Hematopoietic multipotent progenitor cell treated with erythropoietin and hydrocortisone succinate and interleukin-3 and kit ligand, for 8 days (in vitro differentiated cells): ENCODE measurements at places on chromosomes 12 and 14.

DNA sequence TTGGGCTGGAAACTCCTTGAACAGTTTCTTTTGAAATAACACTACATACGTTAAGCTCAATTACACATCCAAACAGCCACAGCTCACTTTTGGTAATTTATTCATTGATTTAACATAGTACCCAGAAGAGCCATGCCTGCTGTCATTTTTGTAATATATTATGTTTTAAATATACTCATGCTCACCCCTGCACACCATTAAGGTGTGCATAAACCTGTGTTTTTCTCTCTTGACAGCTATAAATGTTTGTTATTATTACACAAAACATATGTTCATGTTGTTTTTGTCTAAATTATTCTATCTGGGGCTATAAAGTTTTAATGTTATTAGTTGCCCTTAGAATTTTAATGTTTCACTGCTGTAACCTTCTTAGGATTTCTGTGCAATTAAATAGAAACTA is 296.1 kb downstream of the AKAP6 start:
- DNase-seq, result no peak

- no peak for DNase-seq
Measured at GRCh38 chr12:71107936-71108335, 49.9 kb downstream of the TSPAN8 start.

DNA sequence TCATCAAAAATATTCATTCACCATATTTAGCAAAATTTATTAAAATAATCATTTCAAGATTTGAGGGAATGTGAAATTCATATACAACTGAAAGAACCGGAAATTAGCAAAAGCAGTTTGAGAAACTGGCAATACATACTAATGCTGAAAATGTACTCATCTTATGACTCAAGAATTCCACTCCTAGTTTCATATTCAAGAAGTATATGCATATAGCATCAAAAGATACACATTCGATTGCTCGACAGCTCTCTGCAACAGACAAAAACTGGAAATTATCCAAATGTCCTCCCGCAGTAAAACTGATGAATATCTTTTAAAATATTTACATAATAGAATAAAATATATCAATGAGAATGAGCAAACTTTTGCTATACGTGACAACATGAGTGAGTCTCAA is 189.2 kb upstream of the MGAT4C start:
- no peak for DNase-seq

DNA sequence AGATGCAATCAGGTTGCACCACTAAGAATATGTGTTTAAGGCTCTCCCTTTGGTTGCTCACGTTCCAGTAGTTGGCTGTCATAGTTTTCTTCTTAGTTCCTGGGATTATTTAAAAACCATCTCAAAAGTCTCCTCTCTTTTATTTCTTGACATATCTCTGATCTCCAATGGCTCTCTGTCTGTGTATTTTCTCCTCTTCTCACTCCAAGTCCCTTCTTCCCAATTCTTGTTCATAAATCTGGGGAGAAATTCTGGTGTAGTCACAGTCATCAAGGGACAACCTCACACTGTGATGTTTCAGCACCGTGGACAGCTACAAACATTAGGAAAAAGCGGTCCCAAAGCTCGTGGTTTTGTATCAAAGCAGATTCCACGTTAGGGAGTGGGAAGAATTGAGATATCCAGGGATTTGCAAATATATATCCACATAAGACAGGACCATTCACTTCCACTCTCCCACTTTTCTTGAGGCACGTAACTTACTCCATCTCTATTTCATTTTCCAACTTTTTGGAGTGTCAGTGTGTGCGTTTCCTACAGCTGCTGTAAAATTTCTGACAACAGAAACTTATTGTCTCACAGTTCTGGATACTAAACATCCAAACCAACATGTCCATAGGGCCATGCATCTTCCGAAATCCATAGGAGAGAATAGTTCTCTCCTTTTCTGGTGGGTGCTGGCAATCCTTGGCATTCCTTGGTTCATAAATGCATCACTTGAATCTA is 80.6 kb upstream of the TMEM233 start:
- DNase-seq, result peak; percentile 16

DNA sequence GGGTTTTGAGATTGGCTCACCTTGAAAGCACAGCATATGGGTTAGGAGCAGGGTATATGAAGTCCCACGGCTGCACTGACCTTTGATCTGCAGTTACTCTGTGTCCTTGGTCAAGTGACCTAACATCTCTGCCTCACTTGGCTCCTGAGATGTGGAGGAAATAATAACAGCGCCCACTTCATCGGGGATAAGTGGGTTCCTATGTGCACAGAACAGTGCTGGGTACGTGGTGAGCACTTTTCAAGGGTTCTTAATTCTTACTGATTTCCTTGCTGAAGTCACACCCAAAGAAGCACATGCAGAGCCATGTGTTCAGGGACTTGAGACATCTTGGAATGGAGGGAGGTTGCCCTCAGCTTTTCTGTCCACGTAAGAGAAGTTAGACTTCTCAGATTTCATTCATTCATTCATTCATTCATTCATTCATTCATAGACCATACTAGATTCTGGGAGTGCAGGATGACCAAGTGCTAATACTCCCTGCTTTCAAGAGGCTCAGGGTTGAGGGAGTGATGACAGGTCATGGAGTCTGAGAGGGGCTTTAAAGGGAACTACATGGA is 39.4 kb downstream of the ADGRD1 start:
- DNase-seq, result no peak

- DNase-seq, result no peak
Measured at GRCh38 chr14:41766772-41767171, 160.1 kb downstream of the LRFN5 start.

- no peak for DNase-seq
Measured at GRCh38 chr14:31449136-31449535, 8.2 kb downstream of the DTD2 start.

DNA sequence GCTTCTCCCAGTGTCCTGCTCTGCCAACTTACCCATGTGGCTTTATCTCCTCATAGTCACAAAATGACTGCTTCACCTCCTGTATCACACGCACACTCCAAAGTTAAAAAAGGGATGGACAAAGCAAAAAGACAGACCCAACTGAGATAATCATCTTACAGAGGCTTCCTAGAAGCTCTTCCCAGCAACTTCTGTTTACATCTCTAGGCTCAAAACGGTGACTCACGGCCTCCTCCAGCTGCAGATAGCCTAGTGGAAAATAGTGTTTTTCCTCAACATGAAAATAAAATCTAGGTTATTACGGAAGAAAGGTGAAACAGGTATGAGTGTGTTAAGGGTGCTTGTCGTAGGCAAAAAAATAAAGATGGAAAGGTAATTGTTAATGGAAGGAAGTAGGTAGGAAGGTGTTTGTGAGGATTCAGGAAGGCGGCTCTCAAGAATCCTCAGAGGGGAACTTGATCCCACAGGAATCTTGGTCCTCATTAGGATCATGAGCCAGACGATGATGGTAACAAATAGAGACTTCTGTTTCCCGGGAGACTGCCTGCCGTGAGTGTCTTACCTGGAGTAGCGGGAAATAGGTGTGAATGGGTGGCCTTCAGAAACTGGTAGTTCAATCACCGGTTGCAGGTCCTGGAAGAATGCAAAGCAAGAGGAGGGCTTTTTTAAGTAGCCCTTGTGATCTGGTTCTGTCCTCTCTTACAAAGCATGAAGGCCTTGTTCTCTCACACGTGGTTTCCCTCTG is 487.5 kb upstream of the TMEM132C start:
- no peak for DNase-seq

GRCh38 chr12:101696251-101697196 is 916 bp upstream of the CHPT1 start:
- peak; percentile 95 for DNase-seq

GRCh38 chr12:132444283-132444682 is 45.7 kb upstream of the FBRSL1 start:
- no peak for DNase-seq

DNA sequence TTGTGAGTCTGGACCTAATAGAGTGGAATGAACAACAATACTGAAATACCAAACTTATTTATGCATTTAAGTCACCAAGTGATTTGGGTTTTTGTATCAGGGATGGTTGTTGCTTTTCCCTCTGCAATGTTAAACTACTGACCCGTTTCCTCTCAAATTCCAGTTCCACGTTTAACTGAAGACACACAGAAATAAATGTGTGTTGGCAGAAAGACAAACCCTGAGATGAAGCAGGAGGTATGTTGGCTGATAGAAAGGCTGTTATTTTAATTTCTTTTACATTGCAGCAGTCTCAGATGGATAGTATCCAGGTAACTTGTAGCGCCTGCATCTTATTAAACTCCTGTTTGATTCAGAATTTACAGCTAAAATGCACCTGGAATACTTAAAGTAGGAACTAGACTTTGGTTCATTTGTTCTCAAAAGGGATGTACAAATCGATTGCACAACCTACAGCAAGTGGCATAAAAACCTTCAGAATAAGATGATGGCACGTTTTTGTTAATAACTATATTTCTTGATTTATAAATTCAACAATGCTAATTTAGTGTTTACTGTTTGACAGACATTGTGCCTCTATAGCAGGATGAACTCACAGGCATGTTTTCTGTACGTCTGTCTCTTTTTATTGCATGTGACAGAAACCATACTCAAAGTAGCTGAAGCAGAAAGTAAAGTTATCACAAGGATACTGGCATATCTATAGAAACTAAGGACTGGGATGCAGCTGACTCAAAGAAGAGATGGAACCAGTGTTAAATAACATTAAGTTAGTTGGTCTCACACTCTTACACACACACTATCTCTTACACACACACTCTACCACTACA is 405.7 kb downstream of the ZFP36L1 start:
- DNase-seq, result no peak

DNA sequence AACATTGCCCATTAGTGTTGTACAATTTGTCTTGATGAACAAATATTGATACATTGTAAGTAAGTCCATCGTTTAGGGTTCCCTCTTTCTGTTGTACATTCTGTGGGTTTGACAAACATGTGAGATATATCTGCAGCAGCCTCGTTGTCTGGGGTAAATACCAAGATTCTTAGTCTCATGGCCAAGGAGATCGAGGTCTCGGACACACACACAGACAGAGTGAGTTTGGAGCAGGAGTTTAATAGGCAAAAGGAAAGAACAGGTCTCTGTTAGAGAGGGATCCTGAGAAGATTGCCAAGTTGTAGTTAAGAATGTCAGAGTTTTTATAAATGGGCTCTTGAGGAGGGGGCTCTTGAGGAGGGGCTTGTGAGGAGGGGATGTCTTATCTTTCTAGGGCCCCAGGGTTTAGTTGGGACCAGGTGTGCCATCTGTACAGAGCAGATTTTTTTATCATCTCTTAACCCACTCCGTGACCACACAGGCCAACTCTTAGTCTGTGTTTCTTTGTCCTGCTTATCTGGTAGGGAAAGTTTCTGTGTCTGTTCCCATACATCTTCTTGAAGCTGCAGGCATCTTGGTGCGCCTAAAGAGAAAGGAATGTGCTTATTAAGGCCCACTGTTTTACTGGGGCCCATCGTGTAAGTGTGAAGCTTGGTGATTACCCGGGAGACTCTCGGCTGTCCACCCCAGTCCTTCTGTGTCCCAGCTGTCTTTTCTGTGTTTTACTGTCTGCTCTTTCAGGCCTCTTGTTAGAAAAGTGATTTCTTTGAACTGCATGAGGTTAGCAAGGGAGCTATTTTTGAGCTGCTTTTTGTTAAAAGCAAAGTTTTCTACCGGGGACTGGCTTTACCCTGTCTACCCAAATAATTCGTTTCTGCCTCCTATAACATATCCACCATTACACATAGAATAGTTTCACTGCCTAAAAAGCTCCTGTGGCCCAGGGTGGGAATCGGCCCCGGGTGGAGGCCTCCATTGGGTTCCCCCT is 22.4 kb upstream of the CLEC2D start:
- DNase-seq, result peak; percentile 70

DNA sequence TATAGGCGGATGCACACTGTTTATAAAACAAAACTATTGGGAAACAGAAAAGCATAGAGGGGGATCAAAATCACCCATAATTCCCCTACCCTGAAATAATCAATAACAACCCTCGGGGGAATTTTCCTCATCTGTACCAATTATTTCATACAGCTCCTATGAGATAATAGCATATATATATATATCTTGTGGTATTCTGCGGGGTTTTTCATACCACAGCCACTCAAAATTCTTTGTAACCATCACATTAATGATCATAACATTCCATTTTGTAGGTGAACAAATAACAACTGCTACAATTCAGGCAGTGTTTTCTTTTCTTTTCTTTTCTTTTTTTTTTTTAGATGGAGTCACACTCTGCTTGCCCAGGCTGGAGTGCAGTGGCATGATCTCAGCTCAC is 35.3 kb downstream of the P2RX7 start:
- no peak for DNase-seq

GRCh38 chr14:21711360-21711961 is 37.8 kb upstream of the OR4E1 start:
- DNase-seq, result peak; percentile 55

DNA sequence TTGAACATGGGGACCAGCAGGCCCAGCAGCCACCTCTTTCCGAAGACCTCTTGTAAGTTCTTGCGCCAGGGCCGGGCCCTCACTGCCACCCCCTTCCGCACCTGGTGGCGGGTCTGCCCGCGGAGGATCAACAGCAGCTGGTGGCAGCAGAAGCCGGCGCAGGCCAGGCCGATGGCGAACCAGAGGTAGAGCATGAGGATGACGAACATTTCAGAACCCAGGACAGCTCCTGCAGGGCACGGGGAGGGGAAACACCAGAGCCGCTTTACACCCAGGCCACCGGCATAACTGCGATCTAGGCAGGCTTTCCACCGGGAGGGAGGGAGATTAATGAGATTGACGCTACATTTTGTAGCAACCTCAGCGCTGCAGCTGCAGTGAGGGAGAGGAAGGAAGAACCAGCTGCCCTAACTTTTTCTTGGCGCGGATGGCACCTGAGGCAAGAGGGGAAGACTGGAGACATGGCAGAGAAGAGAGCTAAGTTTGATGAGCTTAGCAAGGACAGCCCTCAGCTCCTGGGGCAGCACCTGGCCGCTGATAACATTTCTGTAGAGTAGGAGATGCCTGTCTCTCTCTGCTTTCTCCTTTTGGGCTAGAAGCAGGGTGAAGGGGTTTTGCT is 7.8 kb downstream of the ZDHHC22 start:
- peak; percentile 70 for DNase-seq

DNA sequence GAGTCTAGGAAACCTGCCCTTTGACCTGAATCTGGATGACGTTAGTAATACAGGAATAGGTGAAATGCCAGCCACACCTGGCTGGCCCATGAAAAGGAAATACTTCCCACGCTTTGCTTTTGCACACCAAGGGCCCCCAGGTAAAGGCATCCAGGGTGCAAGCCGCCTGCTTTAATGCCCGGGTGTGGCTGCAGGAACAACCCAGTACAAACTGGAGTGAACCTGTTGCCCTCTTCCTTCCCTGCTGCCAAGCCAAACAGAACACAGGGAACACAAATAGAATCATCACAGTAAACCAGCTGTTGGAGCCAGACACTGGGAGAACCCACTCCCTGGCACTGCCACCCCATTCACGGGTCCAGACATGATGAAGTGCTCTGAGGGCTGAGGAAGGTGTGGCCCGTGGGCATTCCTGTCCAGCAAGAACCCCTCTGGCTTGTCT is 24.2 kb upstream of the FOS start:
- no peak for DNase-seq

DNA sequence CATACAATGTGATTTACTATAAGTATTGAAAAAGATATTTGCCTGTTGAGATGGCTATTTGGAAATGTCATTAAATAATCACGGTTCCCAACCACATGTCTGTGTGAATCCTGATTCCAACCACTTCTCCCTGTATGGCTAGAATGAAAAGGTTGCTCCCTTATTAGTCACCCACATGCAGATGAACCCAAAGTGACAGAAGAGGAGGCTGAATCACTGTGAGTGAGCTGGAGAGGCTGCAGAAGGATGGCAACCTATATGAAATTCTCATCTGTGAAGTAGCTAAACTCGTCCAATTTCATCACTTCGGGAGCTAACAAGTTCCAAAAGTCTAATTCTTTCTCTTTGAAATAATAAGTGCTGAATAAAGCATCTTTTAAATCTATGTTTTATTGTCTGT is 300.5 kb downstream of the PRKD1 start:
- no peak for DNase-seq

- no peak for DNase-seq
Measured at GRCh38 chr12:108642269-108642870, 8.7 kb upstream of the SELPLG start.
